ENCODE measurements at places on chromosomes 1 and 21.

DNA sequence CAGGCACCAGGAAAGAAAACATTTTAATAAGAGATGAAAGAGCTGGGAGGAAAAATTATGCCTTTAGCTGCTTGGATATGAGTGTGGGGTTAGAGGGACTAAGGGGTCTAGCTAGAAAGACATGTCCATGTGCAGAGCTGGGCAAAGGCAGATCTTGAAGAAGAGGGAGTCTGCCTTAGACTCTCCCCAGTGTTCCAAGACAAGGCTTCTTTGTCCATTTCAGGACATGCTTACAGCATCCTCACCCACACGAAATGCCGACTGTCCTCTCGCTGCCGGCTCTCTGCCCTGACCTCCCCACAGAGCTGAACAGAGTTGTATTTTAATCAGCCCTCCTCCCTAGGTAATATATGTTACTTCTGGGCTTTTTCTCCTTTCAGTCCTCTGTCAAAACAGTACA, 100.7 kb upstream of the ATP1B1 start:
- no peak for DNase-seq

DNA sequence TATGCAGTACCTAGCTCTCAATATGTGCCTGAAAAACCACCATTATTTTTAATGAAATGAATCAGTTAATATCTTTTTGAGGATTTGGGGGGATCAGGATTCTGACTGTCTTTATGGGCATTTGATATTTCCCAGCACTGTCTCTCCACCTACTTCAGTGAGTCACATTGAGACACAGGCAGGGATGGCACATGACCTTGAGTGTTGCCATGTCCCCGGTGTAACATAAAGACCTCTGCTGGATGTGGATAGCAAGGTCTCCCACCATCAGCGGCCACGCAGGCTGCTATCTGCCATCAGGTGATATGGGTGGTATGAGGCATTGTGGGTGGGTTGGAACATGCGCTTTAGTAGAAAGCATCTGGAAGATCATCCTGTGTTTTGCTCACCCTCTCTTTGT, 103.2 kb downstream of the RGL1 start:
- DNase-seq: no peak

- DNase-seq: no peak
Measured at GRCh38 chr1:206955476-206956451, 9.5 kb upstream of the PIGR start.

GRCh38 chr1:170445096-170445495, 86.9 kb upstream of the GORAB start:
- no peak for DNase-seq

GRCh38 chr21:32088471-32088870, 190.4 kb downstream of the MIS18A start:
- DNase-seq: peak; percentile 4

- DNase-seq: no peak
Measured at GRCh38 chr1:99119188-99119587, 114.5 kb upstream of the PLPPR5 start.

GRCh38 chr1:184017306-184017705, 20.2 kb downstream of the COLGALT2 start:
- no peak for DNase-seq

DNA sequence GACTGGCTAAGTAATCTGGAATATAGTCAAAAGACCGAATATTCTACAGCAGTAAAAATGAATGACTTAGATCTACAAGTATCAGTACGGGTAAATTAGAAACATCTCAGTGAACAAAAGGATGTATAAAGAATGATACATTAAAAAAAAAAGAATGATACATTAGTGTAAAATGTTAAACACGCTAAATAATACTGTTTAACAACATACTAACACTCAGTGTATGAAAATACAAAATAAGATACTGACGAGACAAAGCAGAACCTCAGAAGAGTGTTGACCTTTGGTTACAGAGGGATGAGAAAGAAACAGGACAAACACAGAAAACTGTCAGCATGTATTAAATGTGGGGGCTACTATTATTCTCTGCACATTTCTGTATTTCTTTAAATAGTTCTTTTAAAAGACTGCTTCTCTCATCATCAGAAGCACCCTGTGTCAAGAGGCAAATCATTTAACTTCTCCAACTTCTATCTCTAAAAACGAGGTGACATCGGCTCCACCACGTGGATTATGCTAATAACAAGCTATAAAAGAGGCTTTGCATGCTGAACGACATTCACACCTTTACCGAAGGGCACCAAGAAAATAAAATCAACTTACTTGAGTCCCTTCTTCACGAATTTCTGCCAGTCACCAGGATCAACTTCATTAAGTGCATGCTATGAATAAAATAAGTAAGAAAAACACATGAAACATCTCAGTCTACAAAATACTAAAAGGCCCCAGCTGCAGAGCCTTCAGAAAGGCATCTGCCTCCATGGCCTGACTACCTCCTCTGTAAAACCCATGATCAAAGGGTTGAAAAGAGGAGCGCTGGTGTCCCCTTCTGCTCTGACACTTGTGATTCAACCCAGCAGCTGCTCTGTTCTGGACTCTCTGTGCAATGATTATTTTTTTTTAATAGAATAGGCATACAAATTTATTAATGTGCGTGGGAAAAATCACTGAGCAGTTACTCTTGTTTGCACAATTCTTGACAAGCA, 42.5 kb downstream of the MRAP start:
- DNase-seq: no peak
